ENCODE measurements at places on chromosomes 7 and 10.

DNA sequence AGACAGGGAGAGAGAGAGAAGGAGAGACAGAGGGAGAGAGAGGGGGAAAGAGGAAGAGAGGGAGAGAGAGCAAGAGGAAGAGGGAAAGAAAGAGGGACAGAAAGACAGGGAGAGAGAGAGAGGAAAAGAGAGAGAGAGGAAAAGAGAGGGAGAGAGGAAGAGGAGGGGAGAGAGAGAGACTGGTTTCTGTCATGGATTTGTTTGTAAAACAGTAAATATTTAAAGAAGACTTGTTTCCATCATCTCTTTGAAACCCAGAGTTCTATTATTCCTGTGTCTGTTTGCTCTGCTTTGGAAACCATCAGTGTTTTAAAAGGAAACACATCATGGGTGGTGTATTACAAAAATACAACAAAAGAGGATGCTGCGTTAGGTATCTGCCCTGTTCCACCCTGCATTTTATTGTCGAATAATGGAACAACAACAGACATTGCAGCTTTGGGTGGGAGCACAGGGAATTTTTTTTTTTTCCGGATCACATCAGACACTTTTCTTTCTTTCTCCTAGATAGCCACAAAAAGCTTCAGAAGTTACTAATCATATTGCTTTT, 150.7 kb upstream of the RSU1 start:
- DNase-seq, result no peak

GRCh38 chr7:149606826-149607225, 109.2 kb upstream of the ZNF746 start:
- no peak for DNase-seq

DNA sequence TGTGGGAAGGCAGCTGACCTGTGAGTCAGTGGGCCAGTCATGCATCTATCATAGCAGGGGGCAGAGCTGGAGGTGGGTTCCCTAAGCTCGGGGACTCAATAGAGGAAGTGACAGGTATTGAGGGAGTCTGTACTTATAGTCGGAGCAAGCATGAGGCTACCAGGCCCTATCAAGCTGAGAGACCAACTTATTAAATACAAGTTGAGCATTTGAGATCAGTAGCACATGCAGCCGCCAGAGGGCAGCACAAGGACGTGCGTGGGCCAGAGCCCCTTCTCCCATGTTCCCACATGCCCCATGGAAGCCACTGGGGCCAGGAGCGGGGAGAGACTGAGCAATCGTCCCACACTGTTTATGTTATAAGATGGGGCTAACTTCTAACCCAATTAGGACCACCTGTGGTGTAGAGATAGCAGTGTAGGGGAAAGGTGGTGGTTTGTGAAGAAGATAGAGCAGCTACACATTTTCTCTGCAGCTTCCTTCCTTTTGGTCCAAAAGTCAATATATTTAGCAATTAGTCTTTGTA, 13.0 kb upstream of the STK31 start:
- DNase-seq, result peak; percentile 25

- no peak for DNase-seq
Observed at GRCh38 chr10:110352930-110353243, 48.2 kb upstream of the SMNDC1 start.

DNA sequence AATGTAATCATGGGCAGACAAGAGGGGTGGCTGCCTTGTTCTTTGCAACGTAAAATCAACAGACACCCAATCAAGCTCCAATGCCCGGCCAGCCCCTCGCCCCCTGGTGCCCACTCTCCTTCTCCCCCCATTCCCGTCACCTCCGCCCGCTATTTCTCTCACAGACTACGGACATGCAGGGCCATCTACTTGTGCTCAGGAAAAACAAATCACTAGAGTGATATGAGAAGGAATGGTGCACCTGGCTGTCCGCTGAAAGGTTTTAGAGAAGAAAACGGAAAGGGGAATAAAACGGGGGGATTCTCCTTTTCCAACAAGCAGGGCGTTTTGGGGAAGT, 396 bp downstream of the GRM8 start:
- DNase-seq, result no peak

- no peak for DNase-seq
Observed at GRCh38 chr7:2843711-2844152, 376 bp downstream of the GNA12 start.

GRCh38 chr7:25756601-25757000, 395.4 kb upstream of the NFE2L3 start:
- no peak for DNase-seq

GRCh38 chr7:69365651-69366192, 232.6 kb upstream of the AUTS2 start:
- no peak for DNase-seq

DNA sequence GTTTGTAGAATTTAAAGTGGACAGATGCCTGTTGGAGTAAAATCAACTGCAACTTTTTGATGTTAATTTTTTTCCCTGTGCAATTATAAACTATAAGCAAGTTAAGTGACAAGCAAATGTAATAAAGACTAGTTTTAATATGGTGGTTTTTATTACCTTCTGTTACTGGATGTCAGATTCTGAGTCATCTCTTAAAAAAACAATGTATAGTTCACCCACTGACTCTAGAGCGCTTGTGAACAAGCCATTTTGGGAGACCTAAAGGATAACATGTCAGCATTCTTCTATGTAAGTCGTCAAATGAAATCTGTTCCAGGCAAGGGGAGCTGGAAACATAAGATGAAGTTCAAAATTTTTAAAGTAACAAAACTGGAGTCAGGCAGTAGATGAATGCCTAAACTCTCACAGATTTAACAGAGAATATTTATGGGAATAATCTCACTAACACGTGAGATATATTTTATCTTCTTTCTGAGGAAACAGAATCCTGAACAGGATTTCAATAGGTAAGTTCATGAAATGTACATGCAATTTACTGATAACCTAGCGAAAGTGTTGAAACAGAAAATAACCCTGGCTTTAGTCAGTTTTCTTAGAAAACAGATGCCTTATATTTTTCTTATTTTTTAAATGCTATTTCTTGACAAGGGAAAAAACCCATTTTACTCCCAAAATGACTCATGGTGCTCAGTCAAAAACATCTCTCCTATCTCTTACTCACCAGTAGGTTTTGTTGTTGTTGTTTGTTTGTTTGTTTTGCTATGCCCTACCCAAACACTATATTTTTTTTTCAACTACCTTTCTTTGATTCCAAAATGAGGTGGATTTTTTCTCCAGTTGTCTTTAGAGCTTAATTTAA, 91.7 kb downstream of the SLC39A12 start:
- no peak for DNase-seq

GRCh38 chr10:61757525-61758397, 95.0 kb downstream of the CABCOCO1 start:
- DNase-seq, result no peak

- DNase-seq, result no peak
Observed at GRCh38 chr7:151226560-151226874, 488 bp downstream of the ABCF2 start.

- no peak for DNase-seq
Observed at GRCh38 chr7:44769776-44770294, 21.2 kb downstream of the ZMIZ2 start.

DNA sequence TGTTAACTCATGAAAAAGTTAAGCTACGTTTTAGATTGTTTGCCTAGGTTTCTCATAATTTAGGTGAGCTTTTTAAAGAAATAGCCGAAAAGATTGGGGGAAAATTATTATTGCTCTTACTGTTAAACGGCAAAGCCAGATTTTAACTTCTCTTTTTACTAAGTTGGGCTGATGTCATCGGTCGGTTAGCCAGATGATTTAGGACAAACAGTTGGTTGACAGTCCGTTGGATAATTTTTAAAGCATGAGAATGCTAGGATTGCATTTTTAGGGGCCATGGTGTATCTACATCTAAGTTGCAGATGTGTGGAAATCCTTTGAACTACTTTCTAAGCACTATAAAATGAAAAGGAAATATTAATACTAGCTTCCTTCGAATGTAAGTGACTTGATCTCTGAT, 280.9 kb upstream of the AKR1E2 start:
- no peak for DNase-seq

DNA sequence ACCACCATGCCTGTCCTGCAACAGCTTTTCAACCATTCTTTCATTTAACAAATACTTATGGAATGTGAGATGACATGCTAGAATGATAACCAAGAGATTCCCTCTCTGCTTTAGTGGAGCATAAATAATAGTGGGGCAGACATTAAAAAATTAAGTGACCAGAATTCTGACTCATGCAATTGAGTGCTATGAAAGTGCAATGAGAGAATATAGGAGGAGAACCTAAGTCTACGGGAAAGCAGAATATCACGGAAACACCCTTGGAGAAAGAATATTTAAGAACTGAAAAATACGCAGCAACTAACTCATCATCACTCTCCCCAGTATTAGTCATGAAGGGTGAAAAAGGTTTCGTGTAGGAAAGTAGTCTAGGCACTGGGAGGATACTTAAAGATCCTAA, 7.1 kb downstream of the KIF5B start:
- no peak for DNase-seq

DNA sequence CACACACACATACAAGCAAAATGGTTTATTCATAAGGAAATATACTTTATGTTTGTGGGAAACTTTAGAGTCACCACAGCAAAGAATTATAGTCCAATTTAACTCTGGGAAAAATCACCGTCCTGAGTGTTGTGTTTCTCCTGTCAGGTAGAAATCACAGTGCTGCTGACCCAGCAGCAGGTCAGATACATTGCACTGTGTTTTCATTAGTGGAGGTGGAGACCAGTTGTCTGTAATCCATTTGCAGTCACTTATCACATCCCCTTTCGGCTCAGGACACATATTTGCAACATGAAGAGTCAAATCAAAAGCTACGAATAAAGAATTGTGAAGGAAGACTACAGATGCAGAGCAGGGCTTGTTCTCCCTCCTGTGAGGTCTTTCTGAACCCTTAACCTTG, 799.6 kb downstream of the GRM8 start:
- DNase-seq, result no peak

DNA sequence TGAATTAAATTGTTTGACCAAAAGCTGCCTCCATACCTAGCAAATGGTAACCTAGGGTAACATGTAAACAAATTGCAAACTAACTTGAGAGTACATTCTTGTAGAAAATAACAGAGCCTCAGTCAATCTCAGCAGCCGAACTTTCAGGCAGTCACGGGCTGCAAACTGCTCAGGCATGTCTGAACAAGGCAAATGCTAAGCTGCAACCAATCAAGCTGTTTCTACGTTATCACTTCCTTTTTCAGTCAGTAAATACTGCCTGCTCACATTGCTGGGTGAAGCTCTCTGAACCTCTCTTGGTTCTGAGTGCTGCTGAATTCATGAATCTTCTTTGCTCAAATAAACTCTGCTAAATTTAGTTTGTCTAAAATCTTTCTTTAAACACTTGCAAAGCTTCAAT, 1212.4 kb downstream of the SORCS1 start:
- no peak for DNase-seq

DNA sequence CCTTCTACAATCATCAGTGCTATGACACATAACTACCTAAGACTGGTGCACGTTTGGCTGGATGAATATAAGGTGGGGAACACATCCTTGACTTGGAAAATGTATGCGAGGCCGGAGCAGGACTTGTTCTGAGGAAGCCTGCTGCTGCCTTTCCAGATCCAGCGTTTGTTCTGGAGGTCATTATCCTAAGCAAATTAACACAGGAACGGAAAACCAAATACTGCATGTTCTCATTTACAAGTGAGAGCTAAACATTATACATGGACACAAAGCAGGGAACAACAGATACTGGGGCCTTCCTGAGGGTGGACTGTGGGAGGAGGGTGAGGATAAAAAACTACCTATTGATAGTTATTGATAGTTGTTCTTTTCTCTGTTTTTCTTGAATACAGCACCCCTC, 10.8 kb upstream of the GALNT11 start:
- no peak for DNase-seq

DNA sequence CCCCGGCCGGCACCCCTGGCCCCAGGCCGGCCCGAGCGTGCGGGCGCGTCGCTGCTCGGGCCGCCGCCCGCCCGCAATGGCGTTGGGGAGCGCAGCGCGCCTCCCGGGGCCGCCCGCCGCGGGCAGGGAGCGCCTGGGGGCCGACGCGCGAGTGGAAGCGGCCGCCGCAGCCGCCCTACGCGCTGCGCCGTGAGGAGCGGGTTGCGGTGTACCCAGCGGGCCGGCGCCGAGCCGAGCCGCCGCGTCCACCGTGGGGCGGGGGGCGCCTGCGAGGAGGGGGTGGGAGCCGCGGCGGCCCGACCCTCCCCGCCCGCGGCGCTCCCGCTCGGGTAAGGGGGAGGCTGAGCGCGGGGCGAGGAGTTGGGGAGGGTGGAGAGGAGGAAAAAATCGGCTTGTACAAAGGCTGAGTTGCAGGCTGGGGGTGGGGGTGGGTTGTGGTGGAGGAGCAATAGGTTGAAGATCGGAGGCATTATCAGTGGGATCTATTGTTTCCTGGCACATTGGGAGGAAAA, 473 bp downstream of the PPP1R9A start:
- DNase-seq, result no peak

- no peak for DNase-seq
Observed at GRCh38 chr10:13441476-13441875, 87.3 kb downstream of the BEND7 start.

- DNase-seq, result no peak
Observed at GRCh38 chr7:41882256-41882655, 179.4 kb upstream of the INHBA start.

DNA sequence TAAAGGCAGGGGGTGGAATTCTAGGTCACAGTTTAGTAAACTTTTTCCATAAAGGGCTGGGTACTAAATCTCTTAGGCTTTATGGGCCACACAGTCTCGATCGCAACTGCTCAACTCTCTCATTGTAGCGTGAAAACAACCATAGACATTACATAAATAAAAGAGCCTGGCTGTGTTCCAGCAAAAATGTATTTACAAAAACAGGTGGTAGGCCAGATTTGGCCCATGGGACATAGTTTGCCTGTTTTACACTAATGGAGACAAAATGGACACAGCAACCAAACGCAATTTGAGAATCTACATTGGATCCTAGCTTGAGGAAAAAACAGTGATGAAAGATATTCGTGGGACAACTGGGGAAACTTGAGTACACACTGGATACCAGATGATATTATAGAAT, 23.2 kb upstream of the MALSU1 start:
- DNase-seq, result no peak

- no peak for DNase-seq
Observed at GRCh38 chr7:25851332-25852210, 300.4 kb upstream of the NFE2L3 start.

DNA sequence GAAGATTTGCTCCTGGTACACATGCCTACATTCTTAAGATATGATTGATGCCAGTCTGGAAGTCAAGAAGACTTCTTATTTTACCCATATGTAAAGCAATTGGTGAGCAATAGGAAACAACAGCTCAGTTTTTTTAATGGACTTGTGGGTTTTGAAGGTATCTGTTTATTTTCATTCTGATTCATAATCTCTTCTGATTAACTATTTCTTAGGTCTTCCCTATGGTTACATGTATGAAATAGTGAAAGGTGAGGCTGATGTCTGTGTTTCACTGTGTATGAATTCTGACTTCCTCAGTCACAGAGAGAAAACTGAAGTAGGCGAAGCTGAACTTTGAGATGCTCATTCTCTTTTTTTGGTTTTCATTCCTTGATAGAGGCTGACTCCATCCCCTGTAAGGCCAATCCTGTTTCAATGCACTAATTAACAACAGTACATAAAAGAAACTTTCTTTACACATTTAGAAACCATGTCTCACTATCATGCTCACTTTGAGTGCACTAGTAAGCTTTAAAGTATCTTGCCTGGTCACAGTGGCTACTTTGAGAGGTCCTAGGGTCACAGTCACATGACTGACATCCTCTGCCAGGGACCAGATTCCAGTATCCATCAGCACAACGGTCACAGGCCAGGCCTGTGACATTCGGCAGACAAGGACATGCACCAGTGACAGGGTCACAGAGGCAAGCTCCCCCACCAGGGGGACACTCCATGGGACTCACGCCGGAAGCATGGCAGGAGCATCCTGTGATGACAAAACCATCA, 59.5 kb upstream of the LAMB1 start:
- DNase-seq, result no peak

Measured in stimulated activated CD8-positive, alpha-beta memory T cell treated with anti-CD3 and anti-CD28 coated beads, Interleukin-7, amount 100 ng/mL, for 48 hours (primary cell).